ENCODE measurements at places on chromosomes 7 and 10.

DNA sequence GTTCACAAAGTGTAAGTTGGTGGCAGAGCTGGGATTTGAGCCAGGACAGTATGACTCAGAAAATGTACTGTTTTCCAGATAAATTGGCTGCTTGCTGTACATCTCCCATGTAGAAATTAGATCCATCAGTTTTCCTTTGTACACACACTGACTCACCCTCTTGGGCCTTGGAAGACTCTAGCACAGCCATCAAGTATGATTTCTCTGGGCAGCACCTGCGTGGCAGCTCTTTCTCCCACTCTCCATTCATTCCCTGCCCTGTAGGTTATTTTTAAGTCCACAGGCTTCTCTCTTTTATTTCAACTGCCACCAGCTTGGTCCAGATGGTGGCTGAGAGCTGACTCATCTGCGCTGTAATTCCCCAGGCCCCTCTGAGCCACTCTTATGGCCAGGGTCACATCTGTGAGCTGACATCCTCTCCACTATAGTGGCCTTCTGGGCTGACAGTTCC, 28.3 kb upstream of the SDK1 start:
- no peak for DNase-seq

- no peak for DNase-seq
These were observed 138.6 kb upstream of the AKR1E2 start for GRCh38 chr10:4687397-4687796.

DNA sequence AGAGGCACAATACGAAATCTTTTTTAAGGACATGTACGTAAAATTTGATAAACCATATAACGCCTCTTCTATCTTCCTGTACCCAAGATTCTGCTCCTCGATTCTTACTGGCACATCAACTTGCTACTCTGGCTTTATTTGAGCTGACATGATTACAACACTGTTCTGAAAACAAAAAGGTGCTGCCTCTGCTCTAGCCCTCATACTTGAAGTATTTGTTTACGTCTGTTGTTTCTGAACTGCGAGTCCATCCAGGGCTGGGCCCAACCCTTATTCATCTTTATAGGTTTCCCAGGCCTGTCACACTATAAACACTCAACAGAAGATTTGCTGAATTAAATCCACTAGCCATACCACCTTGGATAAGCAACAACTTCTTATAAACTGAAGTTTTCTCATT, 96.2 kb upstream of the SVIL start:
- no peak for DNase-seq

GRCh38 chr7:140349144-140349771, 49.1 kb downstream of the SLC37A3 start:
- DNase-seq, result no peak

DNA sequence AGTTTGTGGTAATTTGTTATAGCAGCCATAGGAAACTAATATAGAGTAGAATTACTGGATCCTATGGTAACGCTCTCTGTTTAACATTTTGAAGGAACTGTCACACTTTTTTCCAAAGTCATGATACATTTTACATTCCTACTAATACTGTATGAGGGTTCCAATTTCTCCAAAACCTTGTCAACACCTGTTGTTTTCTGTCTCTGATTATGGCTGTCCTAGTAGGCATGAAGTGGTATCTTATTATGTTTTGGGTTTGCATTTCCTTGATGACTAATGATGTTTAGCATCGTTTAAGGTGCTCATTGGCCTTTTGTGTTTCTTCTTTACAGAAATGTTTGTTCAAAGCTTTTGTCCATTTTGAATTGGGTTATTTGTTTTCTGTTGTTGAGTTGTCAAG, 69.6 kb downstream of the VPS50 start:
- DNase-seq, result no peak

DNA sequence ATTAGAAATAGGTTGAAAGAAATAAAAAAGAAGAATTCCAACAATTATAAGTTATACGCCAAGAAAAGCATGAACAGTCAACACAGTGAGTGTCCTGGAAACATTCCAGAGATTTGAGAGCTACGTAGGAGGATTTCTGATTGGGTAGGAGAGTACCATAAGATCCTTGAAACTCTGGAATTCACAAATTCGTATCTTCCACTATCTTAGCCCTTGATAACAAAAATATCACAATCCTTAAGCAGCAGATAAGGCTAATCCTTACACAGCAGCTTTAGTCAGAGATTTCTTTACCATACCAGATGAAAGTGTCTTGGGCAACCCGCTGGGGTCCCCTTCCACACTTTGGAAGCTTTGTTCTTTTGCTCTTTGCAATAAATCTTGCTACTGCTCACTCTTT, 8.2 kb downstream of the TPK1 start:
- DNase-seq, result no peak

- DNase-seq, result no peak
These were observed 30.5 kb downstream of the IPMK start for GRCh38 chr10:58237014-58237834.

DNA sequence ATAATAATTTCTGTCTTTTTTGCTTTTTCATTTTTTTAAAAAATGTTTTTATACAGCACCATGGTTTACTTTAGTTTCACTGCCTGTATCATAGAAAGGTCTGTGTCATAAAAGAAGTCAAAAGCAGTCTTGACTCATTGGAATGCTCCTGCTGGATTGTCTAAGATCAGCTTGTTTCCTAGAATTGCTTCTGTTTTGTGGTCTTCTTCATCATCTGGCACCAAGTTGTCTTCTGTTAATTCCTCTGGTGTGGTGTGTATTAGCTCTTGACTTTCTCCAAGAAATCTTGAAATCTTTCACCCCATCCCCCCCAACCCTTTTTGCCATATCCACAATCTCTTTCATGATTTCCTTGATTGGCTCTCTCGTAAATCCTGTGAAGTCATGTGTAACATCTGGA, 250.3 kb upstream of the CXCL12 start:
- no peak for DNase-seq
